Keratinocyte (primary cell): ENCODE measurements at places on chromosomes 12 and 14.

GRCh38 chr12:120290609-120291305 is 946 bp downstream of the RNU4-2 start:
- DNase-seq, result no peak
- H3K4me3 ChIP-seq, result no peak overlapping the region
- H3K4me1 ChIP-seq, result peaks cover 17% of the 10 kb centered on the region
- H3K36me3 ChIP-seq, result no peaks in the 10 kb centered on the region

DNA sequence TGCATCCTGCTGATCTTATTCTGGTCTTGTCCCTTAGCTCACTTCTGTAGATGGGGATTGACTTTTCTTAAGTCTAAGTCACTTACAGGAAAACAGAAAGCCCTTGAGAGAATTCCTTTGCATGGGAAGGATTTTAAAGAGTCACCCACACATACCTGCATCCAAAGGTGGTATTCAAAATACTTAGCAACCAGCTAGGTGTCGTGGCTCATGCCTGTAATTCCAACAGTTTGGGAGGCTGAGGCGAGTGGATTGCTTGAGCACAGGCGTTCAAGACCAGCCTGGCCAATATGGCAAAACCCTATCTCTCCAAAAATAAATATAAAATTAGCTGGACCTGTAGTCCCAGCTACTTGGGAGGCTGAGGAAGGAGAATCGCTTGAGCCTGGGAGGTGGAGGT is 14.2 kb downstream of the FGF6 start:
- H3K36me3 ChIP-seq, result no peaks in the 10 kb centered on the region
- no peak overlapping the region for H3K27ac ChIP-seq
- H3K4me3 ChIP-seq, result no peak overlapping the region
- no peaks in the 10 kb centered on the region for H3K27me3 ChIP-seq

- no peaks in the 10 kb centered on the region for H3K36me3 ChIP-seq
- H3K4me1 ChIP-seq, result no peaks in the 10 kb centered on the region
- no peak overlapping the region for H3K4me3 ChIP-seq
- H3K27ac ChIP-seq, result no peak overlapping the region
Observed at GRCh38 chr12:102800565-102800964, 116.5 kb downstream of the PAH start.

- DNase-seq, result no peak
- no peak overlapping the region for H3K27ac ChIP-seq
- H3K27me3 ChIP-seq, result no peaks in the 10 kb centered on the region
- no peak overlapping the region for H3K4me3 ChIP-seq
Observed at GRCh38 chr14:25945746-25946145, 652.1 kb downstream of the NOVA1 start.

DNA sequence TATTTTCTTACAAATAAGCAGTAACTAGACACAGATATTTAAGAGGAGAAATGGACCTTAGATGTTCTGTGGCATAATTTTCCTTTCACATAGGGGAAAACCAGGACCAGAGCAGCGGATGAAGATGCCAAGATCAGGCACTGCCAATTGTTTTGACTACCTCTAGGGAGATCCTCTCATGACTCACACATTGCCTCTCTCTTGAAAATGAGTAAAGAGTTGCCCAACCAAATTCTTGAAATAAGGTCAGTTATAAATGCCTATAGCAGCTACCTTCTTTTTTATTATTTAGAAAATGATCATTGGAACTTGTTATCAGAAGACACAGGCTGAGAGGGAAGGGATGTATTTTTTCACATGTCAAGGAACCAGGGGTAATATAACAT is 263.4 kb upstream of the PLEKHG7 start:
- no peaks in the 10 kb centered on the region for H3K27me3 ChIP-seq
- peaks cover 9% of the 10 kb centered on the region for H3K4me1 ChIP-seq
- no peak overlapping the region for H3K27ac ChIP-seq
- DNase-seq, result no peak
- no peaks in the 10 kb centered on the region for H3K36me3 ChIP-seq

GRCh38 chr12:108327621-108328344 is 11.3 kb downstream of the CMKLR1 start:
- no peaks in the 10 kb centered on the region for H3K27me3 ChIP-seq
- no peak for DNase-seq
- no peak overlapping the region for H3K4me3 ChIP-seq
- H3K27ac ChIP-seq, result no peak overlapping the region
- no peaks in the 10 kb centered on the region for H3K36me3 ChIP-seq

- H3K27ac ChIP-seq, result peak overlapping the region; percentile 73
- no peak for DNase-seq
- H3K27me3 ChIP-seq, result peaks cover 7% of the 10 kb centered on the region
- H3K36me3 ChIP-seq, result peaks cover 8% of the 10 kb centered on the region
- peaks cover 28% of the 10 kb centered on the region for H3K4me1 ChIP-seq
Observed at GRCh38 chr14:103528146-103528586, 830 bp upstream of the TRMT61A start.

- no peak overlapping the region for H3K4me3 ChIP-seq
- peaks cover 32% of the 10 kb centered on the region for H3K4me1 ChIP-seq
- no peaks in the 10 kb centered on the region for H3K27me3 ChIP-seq
- no peak overlapping the region for H3K27ac ChIP-seq
- H3K36me3 ChIP-seq, result peaks cover 2% of the 10 kb centered on the region
Observed at GRCh38 chr14:70917633-70918032, 10.4 kb downstream of the PCNX1 start.

- H3K4me3 ChIP-seq, result no peak overlapping the region
- H3K4me1 ChIP-seq, result no peaks in the 10 kb centered on the region
- no peak for DNase-seq
- H3K36me3 ChIP-seq, result no peaks in the 10 kb centered on the region
- H3K27ac ChIP-seq, result no peak overlapping the region
- peaks cover 9% of the 10 kb centered on the region for H3K27me3 ChIP-seq
Observed at GRCh38 chr14:99716091-99716849, 32.2 kb downstream of the CYP46A1 start.

- H3K27me3 ChIP-seq, result no peaks in the 10 kb centered on the region
- DNase-seq, result no peak
- H3K4me3 ChIP-seq, result no peak overlapping the region
- no peaks in the 10 kb centered on the region for H3K4me1 ChIP-seq
- H3K36me3 ChIP-seq, result no peaks in the 10 kb centered on the region
Observed at GRCh38 chr12:58860788-58861240, 59.5 kb downstream of the LRIG3 start.

DNA sequence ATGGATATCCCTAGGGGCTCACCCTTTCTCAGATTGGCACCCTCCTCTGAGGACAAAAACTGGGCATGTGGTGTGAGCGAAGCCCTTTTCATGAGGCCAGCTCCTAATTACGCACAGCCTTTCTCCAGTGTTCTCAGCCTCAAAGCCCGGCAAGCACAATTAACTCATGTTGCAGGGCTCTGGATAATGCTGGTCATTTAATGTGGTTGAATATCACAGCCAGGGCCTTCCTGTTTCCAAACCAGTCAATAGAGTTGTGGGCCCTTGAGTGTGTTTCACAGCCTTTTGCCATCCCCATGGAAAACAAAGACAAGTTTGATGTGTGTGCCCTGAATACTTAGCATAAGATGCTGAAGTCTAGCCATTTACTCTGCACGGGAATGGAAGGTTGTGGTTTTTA is 114.2 kb upstream of the ARHGAP5 start:
- no peaks in the 10 kb centered on the region for H3K36me3 ChIP-seq
- H3K27ac ChIP-seq, result no peak overlapping the region
- H3K4me3 ChIP-seq, result no peak overlapping the region
- peaks cover 10% of the 10 kb centered on the region for H3K4me1 ChIP-seq

DNA sequence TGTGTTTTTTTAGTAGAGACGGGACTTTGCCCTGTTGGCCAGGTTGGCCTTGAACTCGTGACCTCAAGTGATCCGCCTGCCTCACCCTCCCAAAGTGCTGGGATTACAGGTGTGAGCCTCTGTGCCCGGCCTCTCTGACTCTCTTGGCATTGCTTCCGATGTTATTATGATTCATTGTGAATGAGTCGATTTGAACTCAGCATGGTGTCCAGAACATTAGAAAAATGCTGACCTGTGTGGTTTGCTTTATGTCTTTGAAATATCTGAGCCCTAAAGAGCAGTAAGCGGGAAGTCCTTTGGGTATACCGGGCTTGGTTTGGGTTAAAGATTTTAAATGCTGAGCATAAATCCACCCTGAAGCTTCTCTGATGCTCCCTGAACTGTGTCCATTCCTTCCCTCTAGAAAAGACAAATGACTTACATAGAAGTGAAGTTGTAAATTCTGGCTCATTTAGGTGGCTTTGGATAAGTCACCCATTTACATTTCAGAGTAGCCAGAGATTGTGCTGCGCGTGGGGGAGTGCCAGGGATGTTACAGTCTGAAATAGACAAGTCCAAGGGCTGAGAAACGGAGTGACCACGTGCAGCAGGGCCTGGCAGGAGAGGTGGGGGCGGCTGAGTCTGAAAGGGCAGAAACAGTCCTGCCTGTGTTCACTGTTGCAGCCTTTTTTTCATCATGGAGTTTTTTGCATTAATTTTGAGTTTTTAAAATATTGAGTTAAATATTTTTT is 39.6 kb downstream of the SLC15A4 start:
- H3K27me3 ChIP-seq, result no peaks in the 10 kb centered on the region
- H3K4me3 ChIP-seq, result no peak overlapping the region
- DNase-seq, result no peak
- no peaks in the 10 kb centered on the region for H3K4me1 ChIP-seq
- H3K27ac ChIP-seq, result no peak overlapping the region

GRCh38 chr12:104172570-104172947 is 34.5 kb upstream of the NFYB start:
- no peaks in the 10 kb centered on the region for H3K36me3 ChIP-seq
- peaks cover 3% of the 10 kb centered on the region for H3K4me1 ChIP-seq
- H3K4me3 ChIP-seq, result no peak overlapping the region
- no peak for DNase-seq

- no peak for DNase-seq
- no peak overlapping the region for H3K27ac ChIP-seq
- no peaks in the 10 kb centered on the region for H3K27me3 ChIP-seq
- H3K4me1 ChIP-seq, result no peaks in the 10 kb centered on the region
Observed at GRCh38 chr14:20855652-20856291, 35.4 kb upstream of the RNASE3 start.

- no peak overlapping the region for H3K4me3 ChIP-seq
- no peaks in the 10 kb centered on the region for H3K27me3 ChIP-seq
- no peak overlapping the region for H3K27ac ChIP-seq
- H3K36me3 ChIP-seq, result no peaks in the 10 kb centered on the region
- DNase-seq, result no peak
Observed at GRCh38 chr12:71472441-71472911, 32.9 kb downstream of the LGR5 start.

GRCh38 chr12:27733052-27733656 is 22.5 kb downstream of the MRPS35 start:
- H3K4me1 ChIP-seq, result no peaks in the 10 kb centered on the region
- no peak overlapping the region for H3K4me3 ChIP-seq
- peaks cover 6% of the 10 kb centered on the region for H3K36me3 ChIP-seq
- H3K27me3 ChIP-seq, result no peaks in the 10 kb centered on the region
- H3K27ac ChIP-seq, result no peak overlapping the region

DNA sequence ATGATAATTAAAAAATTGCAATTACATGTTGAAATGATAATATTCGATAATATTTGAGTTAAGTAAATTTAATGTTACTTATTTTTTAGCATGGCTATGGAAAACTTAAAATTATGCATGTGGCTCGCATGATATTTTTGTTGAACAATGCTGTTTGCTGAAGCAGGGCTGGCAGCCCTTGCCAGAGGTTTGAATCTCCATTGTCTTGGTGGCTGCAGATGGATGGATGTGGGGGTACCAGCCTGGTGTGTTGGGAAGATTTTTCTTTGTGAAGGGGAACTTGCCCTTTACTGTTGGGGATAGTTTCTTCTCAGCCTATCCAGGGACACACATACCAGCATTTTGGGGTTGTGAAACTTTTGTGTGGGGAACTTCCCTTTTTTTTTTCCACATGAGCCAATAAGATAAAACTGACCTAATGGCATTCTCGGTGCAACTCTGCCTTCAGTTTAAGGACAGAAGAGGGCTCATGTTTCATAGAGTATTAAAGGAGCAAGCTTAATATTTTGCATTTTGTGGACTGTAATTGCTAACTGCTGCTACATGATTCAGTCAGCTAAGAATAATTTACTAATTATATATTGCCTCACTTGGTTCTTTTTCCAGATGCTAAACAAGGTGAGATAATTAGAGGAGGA is 8.8 kb downstream of the RASSF3 start:
- DNase-seq, result no peak
- H3K27me3 ChIP-seq, result no peaks in the 10 kb centered on the region
- no peak overlapping the region for H3K4me3 ChIP-seq
- H3K36me3 ChIP-seq, result peaks cover 3% of the 10 kb centered on the region

DNA sequence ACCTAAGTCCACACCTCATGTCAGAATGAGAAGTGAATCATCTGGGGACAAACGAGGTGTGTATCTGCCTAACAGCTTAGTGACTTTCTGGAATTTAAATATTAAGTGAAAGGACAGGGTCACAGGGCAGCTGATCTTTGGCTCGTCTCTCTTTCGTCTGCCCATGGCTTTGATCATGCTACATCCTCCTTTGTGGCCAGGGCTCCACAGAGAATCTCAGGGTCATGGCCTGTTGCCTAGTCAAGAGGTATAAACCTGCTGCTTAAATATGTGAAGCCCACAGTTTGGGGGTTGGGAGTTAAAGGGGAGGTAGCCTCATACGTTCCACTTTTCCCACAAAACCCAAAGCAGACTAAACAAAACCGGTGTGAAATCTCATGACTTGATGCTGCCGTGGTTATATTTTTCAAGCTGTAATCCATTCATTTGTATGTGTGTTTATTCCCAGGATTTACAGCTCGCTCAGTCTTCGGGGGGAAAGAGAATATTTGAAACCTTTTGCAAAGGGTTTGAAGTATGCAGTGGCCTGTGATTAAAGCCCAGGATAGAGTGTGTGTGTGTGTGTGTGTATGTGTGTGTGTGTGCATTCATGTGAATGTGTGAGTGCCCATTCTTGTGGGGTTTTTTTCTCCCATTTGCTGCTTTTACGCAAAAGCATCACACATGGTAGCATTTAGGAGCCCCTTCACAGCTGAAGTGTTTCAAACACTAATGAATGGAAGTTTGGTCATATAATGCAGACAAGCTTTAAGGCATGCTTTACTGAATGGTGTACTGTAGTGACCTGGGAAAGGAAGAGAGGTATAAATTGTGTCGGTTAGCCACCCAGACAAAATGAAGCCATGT is 137.1 kb downstream of the HMGA2 start:
- peaks cover 7% of the 10 kb centered on the region for H3K4me1 ChIP-seq
- H3K27ac ChIP-seq, result no peak overlapping the region
- no peaks in the 10 kb centered on the region for H3K27me3 ChIP-seq
- peaks cover 31% of the 10 kb centered on the region for H3K36me3 ChIP-seq

GRCh38 chr14:75303381-75303789 is 24.8 kb downstream of the FOS start:
- no peak overlapping the region for H3K27ac ChIP-seq
- no peak overlapping the region for H3K4me3 ChIP-seq
- H3K27me3 ChIP-seq, result no peaks in the 10 kb centered on the region

DNA sequence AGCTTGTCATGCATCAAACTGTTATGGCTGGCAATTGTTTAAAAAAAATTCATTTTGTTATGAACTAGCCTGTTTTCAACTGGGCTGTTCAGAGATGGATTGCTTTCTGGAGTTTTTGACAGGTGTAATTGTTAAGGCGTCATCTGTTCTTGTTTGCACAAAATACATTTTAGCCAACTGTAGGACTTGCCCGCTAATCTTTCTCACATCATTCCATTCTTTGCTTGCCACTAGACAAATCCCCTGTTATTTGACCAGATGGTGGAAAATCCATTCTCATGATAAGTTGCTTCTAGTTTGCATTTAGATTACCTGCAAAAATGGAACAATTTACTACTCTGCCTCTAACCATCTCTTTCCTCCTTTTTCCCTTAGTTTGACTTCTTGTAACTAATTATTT is 114.3 kb downstream of the NPAS3 start:
- no peak for DNase-seq
- H3K27me3 ChIP-seq, result peaks cover 2% of the 10 kb centered on the region
- no peak overlapping the region for H3K27ac ChIP-seq
- no peak overlapping the region for H3K4me3 ChIP-seq
- no peaks in the 10 kb centered on the region for H3K36me3 ChIP-seq
